ENCODE measurements at places on chromosomes 4 and X.

- DNase-seq, result peak; percentile 42
Measured at GRCh38 chr4:40055863-40056715, 561 bp upstream of the N4BP2 start.

DNA sequence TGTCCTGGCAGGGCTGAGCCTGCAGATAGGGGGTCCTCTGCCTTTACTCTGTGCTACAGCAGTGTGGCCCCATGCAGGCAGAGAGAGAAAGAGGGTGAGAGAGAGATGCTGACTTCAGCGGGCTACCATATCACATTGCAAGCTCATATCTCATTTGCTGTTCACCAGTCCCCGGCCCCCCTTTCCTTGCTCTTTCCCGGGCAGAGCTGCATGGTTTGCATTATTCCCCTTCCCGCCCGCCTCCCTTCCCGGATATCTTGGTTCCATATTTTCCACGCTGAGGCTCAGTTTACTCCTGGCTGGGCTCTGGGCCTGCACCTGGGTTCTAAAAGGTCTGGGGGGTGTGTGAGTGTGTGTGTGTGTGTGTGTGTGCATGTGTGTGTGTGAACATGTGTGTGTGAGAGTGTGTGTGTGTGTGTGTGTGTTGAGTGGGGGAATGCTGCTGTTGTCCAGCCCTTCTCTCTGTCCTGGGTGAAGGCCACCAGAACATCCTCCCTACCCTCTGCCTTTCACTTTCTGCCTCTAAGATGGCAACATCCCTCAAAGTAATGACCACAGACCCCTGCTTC, 63.5 kb downstream of the PJA1 start:
- no peak for DNase-seq

DNA sequence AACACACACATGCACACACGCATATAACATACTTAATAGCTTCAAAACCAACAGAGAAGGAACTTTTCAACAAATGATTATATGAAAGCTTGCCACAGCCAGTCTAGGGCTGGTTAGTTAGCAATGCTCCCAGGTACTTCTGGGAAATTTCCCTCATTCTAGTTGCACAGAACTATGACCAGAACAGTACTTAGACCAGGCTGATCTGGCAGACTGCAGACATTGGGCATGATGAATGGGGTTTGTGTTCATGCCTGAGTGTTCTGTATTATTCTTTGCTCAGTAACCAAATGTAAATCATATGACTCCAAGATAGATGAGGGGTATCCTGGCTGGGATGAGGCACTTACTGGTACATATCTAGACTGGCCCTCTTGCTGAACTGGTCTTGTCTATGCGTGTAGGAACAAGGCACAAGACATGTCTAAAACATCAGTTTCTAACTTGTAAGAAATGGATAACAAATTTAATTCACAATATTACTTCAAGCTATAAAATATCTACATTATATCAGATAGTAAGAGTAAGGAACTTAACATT, 50.3 kb upstream of the GEMIN8 start:
- no peak for DNase-seq

GRCh38 chr4:86481440-86481839, 112.7 kb upstream of the PTPN13 start:
- no peak for DNase-seq

DNA sequence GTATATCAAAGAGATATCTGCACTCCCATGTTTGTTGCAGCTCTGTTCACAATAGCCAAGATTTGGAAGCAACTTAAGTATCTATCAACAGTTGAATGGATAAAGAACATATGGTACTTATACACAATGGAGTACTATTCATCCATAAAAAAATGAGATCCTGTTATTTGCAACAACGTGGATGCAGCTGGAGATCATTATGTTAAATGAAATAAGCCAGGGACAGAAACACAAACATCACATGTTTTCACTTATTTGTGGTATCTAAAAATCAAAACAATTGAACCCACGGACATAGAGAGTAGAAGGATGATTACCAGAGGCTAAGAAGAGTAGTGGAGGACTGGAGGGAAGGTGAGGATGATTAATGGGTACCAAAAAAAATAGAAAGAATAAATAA, 14.2 kb downstream of the IQCM start:
- no peak for DNase-seq

DNA sequence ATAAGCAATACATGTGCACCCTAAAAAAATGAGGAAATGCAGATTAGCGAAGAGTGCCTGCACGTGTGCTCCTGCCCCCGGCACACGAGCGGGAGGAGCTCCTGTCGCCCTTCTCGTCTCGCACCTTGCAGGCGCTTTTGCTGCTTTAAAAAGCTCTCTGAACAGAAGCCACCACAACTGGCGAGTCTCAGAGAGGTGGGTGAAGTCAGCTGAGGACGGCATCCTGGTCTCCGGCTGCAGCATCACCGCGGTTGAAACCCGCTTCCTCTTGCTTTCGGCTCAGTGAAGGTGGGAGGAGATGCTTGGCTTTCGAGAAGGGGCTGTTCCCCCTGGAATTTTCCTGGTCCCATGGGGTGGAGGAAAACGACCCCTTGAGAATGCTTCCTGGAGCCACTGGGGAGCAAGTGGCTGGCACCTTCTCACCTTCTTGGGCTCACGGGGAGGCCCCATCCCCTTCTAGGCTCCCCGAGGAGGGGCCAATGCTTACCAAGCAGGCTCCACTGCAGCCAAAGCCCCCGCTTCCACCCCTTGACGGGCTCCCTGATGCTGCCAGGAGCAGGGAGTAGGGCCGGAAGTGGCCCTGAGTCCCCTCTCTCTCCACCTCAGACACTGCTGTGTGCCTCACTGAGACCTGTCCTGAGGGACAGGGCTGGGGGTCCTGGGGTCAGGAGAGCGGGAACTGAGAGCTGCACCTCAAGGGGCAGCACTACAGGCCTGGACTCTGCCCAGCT, 29.2 kb upstream of the MXD4 start:
- DNase-seq, result peak; percentile 58

DNA sequence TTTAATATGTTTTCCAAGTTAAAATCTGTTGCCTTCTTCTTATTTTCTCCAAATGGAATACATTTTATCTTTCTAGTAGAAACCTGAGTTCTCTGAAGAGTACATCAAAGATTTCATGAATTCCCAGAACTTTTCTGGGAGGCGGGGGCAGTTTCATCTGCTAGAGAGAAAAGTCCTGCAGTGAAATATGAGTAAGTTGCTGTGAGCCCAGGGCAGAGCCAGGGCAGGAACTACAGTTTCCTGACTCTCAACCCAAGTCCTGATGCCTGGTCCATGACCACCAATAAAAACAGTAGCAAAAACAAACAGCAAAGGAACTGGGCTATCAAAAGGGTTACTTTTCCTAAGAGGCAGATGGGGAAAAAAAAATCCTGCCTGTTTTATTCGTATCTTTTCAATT, 239.4 kb upstream of the CTSO start:
- DNase-seq, result no peak

DNA sequence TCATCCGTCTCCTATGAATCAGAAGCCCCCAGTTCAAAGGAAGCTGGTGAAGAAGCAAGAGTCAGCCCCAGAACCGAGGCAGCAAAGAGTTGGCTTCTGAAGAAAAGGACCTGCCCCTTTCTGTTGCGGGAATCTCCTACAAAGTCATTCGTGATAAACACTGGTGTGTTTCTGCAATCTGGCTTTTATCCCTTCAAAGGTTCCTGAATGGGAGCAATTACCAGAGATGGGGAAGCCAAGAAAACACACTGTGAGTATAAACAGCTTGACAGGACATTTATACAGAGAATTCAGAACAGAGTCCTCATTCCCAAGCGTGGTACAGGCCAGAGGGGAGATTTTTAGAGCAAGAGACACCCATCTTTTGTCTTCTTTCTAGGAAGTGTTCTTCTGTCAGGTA, 226.8 kb upstream of the LNX1 start:
- DNase-seq, result no peak

DNA sequence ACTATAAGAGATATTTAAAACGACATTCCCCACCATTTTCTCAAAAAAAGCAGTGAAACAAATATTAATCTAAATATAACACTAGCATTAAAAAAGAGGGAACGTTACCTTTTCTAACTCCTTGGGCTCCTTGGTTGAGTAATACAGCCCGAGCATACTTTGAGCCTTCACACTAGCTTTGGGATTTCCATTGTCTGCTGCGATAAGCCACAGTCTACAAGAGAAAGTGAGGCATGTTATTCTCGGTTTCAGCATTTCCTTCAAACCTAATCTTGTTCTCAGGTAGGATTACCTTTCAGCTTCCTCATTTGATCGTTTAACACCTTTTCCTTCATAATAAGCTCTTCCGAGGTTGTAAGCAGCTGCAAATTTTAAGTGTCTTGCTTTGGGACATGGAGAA, 21.7 kb downstream of the LRP2BP start:
- DNase-seq, result no peak

- no peak for DNase-seq
Measured at GRCh38 chr4:92235731-92236130, 68.0 kb upstream of the GRID2 start.

GRCh38 chr4:2433609-2434350, 15.0 kb downstream of the CFAP99 start:
- no peak for DNase-seq

DNA sequence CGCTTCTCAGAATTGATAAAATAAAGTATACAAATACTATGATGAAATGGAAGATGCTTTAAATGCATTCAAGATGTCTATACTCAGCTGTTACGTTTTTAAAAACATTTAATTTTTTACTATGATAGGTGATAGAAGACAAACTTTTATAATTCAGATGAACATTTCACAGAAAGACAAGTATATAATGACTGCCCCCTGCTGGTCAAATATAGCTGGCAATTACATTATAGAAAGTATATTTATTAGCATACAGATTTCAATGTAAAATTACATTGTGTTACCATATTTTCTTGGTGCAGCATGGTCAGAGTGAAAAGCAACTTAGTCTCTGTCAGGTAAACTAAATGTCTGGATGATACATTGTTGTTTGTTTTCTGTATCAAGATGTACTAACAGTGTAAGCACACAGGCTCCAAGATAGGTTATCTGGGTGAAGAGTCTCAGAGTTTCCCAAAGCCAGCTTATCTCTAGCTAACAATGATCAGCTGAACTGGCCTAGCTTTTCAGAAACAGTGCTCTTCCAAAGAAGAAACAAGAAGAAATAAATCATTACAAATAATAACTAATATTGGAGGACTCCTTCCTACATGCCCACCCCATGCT, 54.1 kb downstream of the SRPX start:
- DNase-seq, result no peak

DNA sequence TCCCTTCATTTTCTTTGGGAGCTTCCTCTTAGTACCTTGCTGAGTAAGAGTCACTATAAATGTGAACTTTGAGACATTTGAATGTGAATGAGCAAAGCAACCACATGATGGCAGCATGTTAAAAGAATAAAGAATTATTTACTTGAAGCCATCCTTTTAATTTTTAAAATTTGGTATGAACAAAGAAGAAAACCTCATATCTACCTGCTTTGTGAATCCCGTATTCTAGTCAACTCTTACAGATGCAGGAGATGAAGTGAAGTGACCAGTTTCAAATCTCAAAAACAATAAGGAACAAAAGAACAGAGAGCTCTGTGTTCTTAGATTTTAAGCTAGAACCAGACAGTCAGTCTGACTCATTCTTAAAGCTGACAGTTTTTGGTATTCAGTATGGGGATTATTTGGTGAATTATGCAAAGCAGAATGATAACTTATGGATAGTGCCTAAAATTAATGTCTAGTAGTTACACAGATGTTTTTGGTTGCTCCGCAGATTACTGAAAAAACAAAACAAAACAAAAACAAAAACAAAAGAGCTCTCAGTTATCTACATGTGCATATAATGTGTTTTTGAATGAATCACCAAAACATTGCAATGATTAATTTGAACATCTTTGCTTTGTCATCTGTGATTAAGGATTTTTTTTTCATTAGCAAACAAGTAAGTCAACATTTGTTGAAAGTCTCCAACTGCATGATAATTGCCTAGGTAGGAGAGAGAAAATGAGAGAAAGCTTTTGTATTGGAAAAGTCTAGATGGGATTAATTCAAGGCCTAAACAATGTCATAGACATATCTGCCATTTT, 48.2 kb upstream of the H2AZ1 start:
- DNase-seq, result no peak

- DNase-seq, result peak; percentile 7
Measured at GRCh38 chr4:121156822-121157769, 7.0 kb downstream of the TNIP3 start.

DNA sequence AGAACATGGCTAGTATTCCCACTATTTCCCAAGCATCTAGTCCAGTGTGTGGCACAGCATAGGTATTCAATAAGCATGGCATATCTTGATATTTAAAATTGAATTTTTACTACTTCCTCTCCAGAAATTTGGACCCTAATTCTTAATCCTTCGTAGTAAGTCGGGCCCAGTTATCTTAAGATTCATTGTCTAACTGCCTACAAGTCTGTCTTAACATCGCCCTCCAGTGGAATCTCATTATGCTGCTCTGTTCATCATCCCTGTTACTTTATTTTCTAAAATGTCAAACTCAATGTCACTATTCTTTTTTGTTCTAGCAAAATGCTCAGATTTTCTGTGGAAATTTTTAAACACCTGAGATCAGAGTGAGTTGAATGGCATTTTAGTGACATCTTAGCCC, 606.2 kb downstream of the KLHL13 start:
- DNase-seq, result no peak

GRCh38 chrX:136380010-136380769, 79.4 kb downstream of the ADGRG4 start:
- no peak for DNase-seq

- DNase-seq, result no peak
Measured at GRCh38 chrX:19867938-19868337, 19.5 kb downstream of the SH3KBP1 start.

- no peak for DNase-seq
Measured at GRCh38 chrX:14819769-14820168, 53.1 kb downstream of the FANCB start.

DNA sequence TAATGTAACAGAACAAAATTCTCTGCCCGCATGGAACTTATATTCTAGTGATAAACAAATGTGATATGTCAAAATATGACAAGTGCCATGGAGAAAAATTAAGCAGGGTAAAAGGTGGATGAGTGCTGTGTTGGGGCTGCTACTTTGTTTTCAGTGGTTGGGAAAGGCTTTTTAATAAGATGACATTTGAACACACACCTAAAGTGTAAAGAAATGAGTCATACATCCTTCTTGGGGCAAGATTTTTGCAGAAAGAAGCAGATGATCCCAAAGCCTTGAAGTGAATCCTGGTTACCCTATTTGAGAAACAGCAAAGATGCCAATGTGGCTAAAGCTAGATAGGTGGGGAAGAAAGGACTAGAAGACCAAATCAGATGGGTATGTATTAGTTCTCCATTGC, 564.1 kb downstream of the INPP4B start:
- DNase-seq, result no peak

DNA sequence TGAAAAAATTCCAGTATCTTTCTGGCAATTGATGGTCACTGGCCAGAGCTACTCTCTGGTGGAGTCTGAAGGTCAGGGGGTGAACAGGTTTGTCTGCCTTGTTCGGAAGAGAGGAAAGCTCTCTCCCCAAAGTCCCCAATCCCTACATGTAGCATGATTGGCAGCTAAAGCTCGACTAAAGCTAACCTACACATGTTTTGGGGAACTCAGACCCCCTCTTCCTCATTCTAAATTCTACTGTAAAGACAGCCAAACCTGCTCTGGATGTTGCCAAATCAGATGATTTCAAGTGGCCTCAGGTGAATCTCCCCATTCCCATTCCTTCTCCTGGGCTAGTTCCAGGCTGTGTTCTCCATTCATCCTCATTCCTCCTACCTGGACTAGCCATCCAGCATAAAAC, 84.1 kb downstream of the MSN start:
- DNase-seq, result no peak

- DNase-seq, result no peak
Measured at GRCh38 chr4:25069014-25069413, 38.3 kb upstream of the LGI2 start.
